HS-27A (cell line): ENCODE measurements at places on chromosomes 6 and 20.

- DNase-seq: no peak
These were observed 906 bp upstream of the COL12A1 start for GRCh38 chr6:75206576-75207342.

DNA sequence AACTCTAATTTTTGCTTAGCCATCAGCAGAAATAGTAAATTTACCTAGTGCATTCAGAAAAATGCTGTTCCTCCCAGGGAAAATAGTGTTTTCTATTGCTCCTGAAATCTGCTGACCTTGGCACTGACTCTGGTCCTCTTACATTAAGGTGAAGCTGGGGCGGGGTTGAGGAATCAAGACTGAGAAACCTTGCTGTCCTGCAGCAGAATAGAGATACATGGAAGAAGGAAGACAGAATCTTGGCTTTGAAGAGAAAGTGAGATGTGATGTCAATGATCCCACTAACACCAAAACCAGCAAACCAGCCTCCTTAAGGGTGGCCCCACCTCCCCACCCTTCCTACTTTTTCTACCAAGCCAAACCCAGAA is 840 bp upstream of the LY86 start:
- no peak for DNase-seq

DNA sequence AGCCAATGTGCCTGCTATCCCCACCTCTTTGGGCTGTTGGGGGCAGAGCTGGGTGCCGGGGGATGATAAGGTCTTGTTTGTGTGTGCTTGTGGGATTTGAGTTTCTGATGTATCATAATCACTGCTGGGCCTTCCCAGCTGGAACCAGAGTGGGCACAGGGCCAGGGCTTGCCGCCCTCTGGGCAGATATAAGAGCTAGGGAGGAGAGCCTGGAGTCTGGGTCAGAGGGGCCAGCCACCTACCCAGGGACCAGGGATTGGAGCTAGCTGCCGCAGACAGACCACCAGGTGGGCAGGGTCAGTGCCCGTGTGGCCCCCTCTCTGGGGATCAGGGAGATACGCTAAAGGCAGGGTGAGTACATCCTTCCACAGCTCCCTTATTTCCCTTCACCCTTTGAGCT is 3.1 kb upstream of the TLDC2 start:
- no peak for DNase-seq

GRCh38 chr6:148212366-148212765 is 130.3 kb upstream of the SASH1 start:
- no peak for DNase-seq

GRCh38 chr6:72941751-72942150 is 283.5 kb downstream of the KHDC1L start:
- no peak for DNase-seq

DNA sequence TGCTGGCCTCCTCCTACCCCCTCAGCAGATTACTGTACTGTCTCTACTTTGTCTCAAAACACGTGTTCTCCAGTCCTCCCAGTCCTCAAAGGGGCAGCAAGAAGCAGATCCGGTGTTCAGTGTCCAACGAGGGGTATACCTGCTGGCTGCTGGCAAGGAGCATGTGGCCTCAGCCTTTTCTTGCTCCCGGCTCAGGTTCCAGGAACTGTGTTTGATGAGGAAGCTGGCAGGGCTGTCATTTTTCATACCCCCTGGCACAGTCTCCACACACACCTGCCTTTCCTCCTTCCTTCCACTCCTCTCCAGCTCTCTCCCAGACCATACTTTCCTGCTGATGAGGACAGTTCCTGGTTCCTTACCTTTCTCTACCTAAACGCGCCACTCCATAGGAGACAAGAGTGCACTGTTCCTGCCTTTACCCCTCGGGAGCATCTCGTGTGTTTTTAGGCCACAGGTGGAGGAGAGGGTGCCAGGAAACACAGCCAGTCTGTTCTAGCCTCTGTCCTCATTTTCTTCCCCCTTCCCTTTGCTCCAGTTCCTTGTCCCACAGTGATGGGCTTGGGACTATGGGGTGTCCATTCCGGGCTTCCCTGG is 77.2 kb downstream of the SSR1 start:
- no peak for DNase-seq

GRCh38 chr20:5606350-5606749 is 143.9 kb upstream of the SHLD1 start:
- DNase-seq: no peak
